ENCODE measurements at places on chromosomes 1 and 21.

- no peak for DNase-seq
Measured at GRCh38 chr1:112599477-112599876, 19.5 kb downstream of the ST7L start.

GRCh38 chr1:50970931-50971582, 1.0 kb downstream of the CDKN2C start:
- no peak for DNase-seq

GRCh38 chr1:208149776-208150514, 94.2 kb downstream of the PLXNA2 start:
- peak; percentile 58 for DNase-seq

DNA sequence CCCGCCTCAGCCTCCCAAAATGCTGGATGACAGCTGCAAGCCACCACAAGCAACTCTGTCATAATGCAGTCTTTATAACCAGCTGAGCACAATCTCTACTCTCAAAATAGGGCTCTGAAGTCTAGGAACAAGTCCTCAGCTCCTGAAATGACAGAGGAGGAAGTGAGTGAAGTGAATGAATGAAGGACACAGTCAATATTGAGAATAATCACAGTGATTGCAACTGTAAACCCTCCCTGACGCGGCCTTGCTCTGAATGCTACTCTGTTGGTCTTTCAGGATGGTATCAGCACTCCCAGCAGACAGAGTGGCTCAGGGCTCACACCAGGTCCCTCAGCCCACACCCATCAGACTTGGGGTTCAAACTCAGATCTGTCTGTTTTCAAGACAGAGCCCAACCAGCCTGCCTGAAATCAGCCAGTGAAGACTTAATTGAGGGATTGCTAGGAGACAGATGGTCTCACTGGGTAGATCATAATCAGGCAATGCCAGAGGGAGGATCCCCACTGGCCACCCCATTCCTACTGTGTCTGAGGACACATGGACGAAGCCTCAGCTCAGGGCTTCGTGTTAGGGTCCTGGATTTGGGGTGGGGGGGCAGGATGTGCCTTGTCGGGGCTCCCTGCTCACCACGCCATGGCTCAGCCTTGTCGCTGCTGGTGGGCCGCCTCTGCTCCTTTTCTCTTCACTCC, 20.9 kb downstream of the RNF187 start:
- no peak for DNase-seq

GRCh38 chr1:81008293-81008692, 792.4 kb upstream of the ADGRL2 start:
- no peak for DNase-seq

All from ELF-1 (cell line).